ENCODE measurements at places on chromosomes 2 and 18. TPM values are rescaled to one million over a fixed set of nuclear protein-coding genes. Genes with fewer than 3 reads are reported as not detected.
A peak's percentile ranks its signal among the peaks of the same experiment; 100 is the strongest.

DNA sequence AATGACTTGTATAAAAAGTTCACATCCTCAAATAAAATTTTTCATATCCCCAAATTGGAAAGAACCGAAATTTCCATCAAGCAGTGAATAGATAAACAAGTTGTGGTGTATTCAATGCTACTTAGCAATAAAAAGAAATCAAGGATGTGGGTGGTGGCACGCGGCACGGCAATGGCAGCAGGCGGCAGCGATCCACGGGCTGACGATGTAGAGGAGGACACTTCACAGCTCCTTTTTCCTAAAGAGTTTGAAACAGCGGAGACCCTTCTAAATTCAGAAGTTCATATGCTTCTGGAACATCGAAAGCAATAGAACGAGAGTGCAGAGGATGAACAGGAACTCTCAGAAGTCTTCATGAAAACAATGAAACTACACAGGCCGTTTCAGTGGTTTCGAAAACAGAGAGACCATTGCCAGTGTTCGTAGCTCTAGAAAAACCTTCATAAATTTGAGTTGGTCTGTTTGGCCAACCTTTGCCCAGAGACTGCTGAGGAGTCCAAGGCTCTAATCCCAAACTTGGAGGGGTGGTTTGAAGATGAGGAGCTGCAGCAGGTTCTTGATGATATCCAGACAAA is 9.8 kb upstream of the IL36A start:
- no peak for DNase-seq

- no peak for DNase-seq
These were observed 2.9 kb upstream of the SLC40A1 start for GRCh38 chr2:189583227-189584198.

- no peak for DNase-seq
These were observed 28.6 kb downstream of the EPG5 start for GRCh38 chr18:45938488-45938935.

The SLC14A1 gene
- not detected for total RNA-seq

GRCh38 chr2:98464772-98465310 is 20.2 kb downstream of the INPP4A start:
- DNase-seq: peak; percentile 59

DNA sequence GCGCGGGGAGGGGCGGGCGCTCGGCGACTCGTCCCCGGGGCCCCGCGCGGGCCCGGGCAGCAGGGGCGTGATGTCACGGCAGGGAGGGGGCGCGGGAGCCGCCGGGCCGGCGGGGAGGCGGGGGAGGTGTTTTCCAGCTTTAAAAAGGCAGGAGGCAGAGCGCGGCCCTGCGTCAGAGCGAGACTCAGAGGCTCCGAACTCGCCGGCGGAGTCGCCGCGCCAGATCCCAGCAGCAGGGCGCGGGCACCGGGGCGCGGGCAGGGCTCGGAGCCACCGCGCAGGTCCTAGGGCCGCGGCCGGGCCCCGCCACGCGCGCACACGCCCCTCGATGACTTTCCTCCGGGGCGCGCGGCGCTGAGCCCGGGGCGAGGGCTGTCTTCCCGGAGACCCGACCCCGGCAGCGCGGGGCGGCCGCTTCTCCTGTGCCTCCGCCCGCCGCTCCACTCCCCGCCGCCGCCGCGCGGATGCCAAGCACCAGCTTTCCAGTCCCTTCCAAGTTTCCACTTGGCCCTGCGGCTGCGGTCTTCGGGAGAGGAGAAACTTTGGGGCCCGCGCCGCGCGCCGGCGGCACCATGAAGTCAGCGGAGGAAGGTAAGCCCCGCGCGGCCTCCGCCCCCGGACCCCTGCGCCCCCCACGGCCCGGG is at the start of gene NFATC1:
NFATC1 (plus strand) TSS at position 170 of the 644 bp plus-strand sequence; CDS start at position 465, 295 bp downstream.
- peak; percentile 82 for DNase-seq

DNA sequence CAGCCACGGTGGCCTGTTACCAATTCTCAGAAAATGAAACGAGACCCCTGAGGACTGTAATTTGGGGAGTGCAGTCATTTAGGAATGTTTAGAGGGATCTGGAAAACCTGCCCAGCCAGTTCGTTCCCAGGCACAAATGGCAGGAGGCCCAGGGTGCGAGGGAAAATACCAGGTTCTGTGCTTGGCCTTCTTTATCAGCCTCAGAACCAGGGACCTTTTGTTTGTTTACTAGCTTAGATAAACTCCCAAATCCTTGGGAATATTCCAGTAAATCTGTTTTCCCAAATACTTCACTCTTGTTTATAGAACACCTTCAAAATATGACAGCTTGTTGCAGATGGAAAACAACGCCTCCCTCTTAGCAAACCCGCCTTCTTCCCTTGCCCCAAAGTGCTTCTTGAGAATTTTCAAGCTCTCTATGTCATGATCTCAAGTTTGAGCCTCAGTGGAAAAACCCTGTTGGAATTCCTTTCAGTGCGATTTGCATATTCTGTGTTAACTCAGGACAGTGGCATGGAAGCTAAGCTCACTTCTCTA is 400.3 kb upstream of the SMIM21 start:
- DNase-seq: no peak

The DCDC2C gene
- total RNA-seq: under 0.01 TPM

The COL4A4 gene
- total RNA-seq: 0.05 TPM

The BCL2 gene
- 0.88 TPM for total RNA-seq

The BUB1 gene
- total RNA-seq: 14.5 TPM

GRCh38 chr2:20563251-20563650 is 87.6 kb downstream of the HS1BP3 start:
- DNase-seq: no peak

DNA sequence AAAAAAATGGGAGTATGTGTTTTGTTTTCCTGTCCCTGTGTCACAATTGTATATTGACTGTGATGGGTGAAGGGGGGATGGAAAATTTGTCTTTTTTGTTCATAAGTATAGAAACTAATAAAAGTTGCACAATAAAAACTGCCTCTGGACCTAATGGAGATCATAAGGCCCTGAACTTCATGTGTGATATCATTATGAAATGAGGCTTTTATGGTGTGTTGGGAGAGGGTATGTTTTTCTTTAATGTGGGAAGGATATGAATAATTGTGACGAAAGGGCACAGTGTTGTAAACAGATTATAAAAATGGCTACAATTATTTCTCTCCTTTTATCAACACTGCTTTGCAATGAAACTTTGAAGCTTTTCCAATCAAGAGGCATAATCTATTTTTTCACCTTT is 1889.3 kb upstream of the CELF4 start:
- peak; percentile 51 for DNase-seq

DNA sequence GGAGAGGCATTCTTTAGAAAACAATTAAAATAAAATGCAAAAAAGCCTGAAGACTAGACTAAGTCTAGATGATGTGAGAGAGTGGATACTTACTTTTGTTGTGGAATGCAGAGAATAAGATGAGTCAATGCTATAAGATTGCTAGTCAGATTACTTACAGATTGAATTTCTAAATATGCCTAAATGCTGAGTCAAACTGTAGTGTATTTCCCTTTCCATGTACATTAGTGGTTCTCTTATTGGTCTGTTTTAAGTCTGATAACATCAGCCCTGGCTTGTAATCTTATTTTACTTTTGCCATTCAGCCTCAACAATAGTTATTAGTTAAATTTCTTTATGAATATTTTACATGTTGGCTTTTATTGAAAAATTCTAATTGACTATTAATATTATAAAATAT is 702.7 kb downstream of the SOCS6 start:
- peak; percentile 33 for DNase-seq

DNA sequence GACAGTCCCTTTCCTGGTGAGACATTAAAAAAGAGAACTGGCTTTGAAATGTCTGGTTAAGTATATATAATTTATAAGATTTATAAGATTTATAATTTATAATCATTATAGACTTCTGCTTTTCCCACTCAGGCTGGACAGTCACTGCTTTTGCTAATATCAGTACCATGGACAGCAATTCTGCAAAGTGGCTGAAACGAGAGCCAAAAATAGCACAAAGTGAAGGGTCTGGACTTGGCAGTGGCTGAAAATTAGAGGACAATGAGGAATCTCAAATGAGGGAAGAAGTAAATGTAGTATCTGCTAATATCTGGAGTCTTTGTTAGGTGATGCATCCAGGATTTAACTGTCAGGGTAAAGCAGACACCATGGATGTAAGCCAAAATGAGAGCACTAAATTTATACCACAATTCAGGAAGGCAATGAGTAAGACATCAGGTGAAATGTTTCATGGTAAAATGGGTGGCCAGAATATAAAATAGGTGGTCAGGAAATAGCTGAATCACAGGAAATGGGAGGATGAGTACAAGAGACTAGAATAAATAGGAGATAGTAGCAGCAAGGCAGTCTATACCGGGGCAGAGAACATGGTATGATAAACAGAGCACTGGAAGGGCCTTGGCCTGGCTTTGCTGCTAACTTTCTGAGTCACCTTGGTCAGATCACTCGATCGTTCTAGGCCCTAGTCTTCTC is 39.6 kb upstream of the BOD1L2 start:
- peak; percentile 63 for DNase-seq

DNA sequence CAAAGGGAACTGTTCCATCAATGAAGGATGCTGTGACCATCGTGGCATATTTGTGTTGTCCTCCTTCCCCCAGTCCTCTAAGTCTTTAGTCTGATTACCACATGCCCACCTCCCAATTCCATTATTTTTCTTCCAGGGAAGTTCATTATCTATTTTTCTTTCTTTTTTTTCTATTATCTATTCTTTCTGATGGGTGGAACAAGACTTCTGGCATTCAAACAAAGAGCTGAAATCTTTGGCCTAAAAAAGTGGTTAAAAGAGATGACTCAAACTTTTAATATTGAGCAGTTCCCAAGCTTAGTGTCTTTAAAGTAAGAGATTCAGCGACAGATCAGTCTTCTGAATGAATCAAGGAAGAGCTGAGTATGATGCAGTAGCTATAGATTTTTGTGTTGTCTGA is 66.6 kb downstream of the DIS3L2 start:
- no peak for DNase-seq

DNA sequence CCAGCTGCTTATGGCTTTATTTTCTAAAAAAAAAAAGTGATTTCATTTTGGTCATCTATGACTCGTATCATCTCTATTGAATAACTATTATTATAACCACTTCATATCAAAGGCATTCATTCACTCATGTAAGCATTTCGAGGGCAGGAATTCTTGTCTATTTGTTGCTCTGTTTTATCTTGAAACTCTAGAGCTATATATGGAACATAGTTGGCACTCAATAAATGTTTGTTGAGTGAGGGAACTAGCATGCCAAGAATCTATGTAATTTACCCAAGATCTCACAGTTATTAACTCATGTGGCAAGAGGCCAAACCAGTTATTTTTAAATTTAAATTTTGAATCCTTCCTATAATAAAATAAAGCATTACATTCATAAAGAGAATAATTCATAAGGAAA is 470.1 kb downstream of the TMX3 start:
- DNase-seq: no peak

DNA sequence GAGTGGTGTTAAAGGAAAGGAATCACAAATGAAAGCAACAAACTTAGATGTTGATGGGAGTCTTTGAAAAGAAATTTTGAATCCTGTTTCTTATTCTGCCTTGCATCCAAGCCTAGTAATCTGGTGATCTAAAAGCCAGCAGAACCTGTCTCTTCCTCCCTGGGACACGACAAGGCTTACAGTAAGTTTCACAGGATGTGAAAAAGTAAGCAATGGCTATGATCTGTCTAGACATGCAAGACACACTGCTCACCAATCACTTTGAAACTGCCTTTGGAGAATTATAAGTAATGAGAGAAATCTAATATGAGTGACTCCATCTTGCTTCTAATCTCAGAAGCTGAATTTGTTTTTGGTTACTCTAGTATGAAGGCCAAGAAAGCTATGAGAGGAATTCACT is 103.7 kb downstream of the KCNH7 start:
- DNase-seq: no peak

All from dermis blood vessel endothelial cell (primary cell).